ENCODE measurements at places on chromosomes 1 and 21.

DNA sequence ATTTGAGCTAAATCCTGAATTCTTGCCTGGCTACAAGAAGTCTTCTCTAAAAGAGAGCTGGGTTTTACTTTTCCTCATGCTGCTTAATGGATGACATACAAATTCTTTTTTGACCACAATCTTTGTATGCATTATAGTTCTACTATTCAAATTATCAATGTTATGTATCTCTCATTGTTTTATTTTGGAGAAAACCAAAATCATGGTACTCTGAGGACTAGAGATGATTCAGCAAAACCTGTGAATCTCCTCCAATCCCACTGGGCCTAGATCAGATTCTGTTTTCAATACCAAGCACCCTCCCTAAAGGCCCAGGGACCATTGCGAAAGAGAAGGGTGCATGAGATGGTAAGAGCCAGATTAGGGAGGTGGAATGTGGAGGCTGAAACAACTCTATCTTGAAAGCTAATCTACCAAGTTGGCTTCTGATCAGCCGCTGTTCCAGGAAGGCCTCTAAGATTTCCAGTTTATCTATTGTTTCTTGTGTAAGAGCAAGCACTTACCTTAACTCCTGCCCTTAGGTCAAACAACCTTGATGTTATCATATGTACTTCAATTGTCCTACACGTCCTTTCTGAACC is 547.2 kb downstream of the PLPP3 start:
- DNase-seq = no peak

DNA sequence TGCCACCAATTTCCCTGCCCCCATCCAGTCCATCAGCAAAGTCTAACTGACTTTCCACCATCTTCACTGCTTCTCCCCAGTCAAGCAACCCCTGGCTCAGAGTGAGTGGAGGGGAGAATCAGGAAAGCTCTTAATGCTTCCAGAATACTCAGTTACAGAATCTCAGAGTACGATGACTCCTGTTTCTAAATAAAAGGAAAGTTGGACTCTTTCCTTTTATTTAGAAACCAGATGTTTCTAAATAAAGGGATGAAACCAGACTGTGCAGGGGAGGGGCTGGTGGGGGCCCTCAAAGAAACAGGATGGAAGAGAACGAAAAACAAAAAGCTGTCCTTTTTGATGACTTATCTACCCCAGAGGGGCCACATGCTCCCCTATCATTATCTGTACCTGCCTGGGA is 85.2 kb upstream of the PPM1J start:
- DNase-seq = no peak

GRCh38 chr21:38126666-38127303 is 130.0 kb upstream of the KCNJ15 start:
- peak; percentile 73 for DNase-seq

- no peak for DNase-seq
Measured at GRCh38 chr1:197915260-197915861, 1.8 kb upstream of the LHX9 start.

DNA sequence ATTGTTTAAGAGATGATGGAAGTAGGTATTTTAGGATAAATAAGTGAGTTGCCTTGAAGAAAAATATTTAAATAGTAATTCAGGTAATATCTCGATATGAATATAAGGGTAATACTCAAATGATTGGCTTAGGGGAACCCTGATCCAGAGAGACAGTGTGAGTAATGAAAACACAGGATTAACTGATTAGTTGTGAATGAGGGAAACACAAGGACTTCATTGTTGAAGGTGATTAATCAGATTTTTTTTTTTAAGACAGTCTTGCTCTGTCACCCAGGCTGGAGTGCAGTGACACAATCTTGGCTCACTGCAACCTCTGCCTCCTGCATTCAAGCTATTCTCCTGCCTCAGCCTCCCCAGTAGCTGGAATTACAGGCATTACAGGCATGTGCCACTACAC is 12.7 kb downstream of the SLC25A33 start:
- no peak for DNase-seq

GRCh38 chr21:14480411-14481031 is 65.6 kb downstream of the SAMSN1 start:
- no peak for DNase-seq

GRCh38 chr21:19468991-19469715 is 1065.6 kb upstream of the TMPRSS15 start:
- DNase-seq = no peak

GRCh38 chr1:235069577-235070563 is 58.8 kb downstream of the TOMM20 start:
- DNase-seq = peak; percentile 73

GRCh38 chr1:162087111-162087510 is 17.6 kb downstream of the NOS1AP start:
- DNase-seq = no peak

- DNase-seq = no peak
Measured at GRCh38 chr1:46532095-46532494, 19.4 kb downstream of the KNCN start.

DNA sequence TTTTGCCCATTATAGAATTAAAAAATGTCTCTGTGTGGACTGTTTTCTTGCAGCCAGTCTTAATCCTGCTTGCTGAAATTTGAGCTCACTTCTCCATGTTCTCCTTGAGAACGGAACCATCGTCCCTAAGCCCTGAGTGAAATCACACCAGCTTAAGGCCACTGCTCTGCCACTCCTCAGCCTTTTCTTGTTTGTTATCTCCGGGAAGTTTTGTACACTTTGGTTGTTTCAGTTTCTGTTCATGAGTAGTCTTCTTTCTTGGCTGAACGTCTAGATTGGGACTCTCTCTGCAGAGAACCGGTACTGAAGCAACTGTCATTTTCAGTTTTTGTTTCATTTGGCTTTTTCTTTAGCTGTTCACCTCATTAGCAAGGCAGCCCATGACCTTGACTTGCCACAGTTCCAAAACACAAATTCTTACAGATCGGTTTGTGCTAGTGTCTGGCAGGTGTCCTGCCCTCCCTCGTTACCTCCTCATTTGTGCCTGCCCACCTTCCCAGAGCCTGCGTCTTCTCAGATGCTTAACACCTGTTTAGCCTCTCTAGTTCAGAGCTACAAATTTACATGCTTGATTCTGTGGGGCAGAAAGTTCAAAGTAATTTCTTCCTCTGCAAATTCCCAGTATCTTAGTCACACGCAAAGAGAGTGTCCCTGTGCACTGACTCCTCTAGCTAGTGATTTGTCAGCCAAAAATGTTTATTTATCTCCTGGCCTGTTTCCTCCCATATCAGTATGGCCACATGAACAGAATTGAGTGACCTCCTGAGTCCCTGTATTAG is 12.4 kb downstream of the PSEN2 start:
- peak; percentile 38 for DNase-seq

All from AG20443 (cell line).